SJSA1 (cell line): ENCODE measurements at places on chromosomes 1 and 21.

GRCh38 chr1:172041742-172042141 lies 200.4 kb downstream of the DNM3 start:
- no peak for DNase-seq

- no peak for DNase-seq
These were observed 602.9 kb downstream of the NPHP4 start for GRCh38 chr1:5389101-5389885.

GRCh38 chr1:153390938-153391710 lies at the start of gene S100A8:
Gene S100A8 (minus strand): TSS chr1:153391073. CDS start chr1:153390535, 538 bp downstream.
- no peak for DNase-seq

GRCh38 chr1:79781261-79781660 lies 774.7 kb upstream of the ADGRL4 start:
- no peak for DNase-seq

GRCh38 chr1:50832167-50832566 lies 127.9 kb downstream of the FAF1 start:
- DNase-seq = no peak
